Activated CD8-positive, alpha-beta memory T cell treated with anti-CD3 and anti-CD28 coated beads for 48 hours (primary cell): ENCODE measurements at places on chromosomes 4 and X.

GRCh38 chr4:170089274-170089667, 485 bp downstream of the AADAT start:
- no peak for DNase-seq

DNA sequence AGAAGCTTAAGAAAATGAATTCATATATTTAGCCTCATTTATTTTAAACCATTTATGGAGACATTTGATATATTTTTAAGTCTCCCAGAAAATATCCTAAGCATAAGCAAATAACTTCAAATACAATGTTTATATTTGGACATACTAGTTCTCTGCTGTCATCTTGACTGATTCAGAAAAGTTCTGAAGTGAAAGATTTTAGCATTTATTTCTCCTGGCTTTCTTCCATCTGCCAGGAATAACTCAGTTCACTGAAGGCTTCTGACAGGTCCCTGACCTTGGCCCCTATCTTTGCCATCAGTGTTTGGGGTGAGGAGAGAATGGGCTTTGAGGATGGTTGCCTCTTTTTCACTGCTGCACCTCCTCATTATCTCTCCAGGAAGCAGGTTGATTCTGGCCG, 115.7 kb downstream of the SLIT2 start:
- no peak for DNase-seq

DNA sequence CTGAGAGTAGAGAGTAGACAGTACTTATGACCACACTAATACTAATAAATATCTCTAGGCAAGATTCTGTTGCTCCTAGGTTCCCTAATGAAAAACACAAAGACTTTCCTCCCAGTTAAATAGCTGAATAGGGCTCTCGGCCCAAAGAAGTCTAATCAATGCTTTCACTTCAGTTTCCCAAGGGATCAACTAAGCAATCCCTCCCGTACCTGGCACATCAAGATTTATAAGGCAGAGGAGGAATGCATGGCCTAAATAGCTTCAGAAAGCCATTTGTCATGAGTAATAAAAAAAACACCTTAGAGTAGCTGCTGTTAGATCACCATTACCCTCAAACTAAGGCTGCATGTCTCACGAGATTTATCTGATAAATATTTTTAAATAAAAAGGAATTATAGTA, 56.8 kb upstream of the EXOC1L start:
- no peak for DNase-seq

DNA sequence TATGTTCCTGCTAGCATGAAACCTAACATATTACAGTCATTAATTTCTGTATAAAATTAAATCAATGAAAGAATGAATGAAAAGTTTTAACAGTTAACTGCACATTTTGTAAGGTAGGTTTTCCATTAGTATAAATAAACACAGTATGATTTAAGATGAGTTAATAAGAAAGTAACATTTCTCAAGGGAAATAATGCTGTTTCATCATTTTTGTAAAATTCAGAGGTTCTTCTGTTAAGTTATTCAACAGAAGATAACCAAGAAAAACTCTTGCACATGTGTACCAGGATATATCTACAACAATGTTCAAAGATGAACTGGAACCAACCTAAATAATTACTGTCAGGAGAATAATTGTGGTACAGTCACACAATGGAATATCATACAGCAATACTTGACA, 88.6 kb downstream of the NEK1 start:
- no peak for DNase-seq

DNA sequence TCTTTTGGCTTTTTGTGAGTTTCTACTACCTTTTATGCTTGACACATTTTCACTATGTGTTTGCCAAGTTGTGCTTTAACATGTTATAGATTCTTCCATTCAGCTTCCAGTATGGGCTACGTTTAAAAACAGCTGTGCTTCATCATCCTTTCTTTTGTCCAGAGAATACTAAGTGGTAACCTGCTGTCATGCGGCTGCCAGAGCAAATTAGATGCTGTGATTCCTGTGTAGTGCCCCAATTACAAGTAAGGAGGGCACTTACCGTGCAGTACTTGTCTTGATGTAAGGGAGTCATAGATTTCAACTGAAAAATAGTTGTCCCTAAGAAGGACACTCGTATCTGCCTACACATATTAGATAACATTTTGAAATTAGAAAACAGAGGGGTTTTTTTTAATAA, 531.8 kb upstream of the GALNTL6 start:
- DNase-seq = no peak
